ENCODE measurements at places on chromosomes 16 and 17.

GRCh38 chr17:62581764-62582163, 45.7 kb upstream of the MRC2 start:
- no peak for DNase-seq

DNA sequence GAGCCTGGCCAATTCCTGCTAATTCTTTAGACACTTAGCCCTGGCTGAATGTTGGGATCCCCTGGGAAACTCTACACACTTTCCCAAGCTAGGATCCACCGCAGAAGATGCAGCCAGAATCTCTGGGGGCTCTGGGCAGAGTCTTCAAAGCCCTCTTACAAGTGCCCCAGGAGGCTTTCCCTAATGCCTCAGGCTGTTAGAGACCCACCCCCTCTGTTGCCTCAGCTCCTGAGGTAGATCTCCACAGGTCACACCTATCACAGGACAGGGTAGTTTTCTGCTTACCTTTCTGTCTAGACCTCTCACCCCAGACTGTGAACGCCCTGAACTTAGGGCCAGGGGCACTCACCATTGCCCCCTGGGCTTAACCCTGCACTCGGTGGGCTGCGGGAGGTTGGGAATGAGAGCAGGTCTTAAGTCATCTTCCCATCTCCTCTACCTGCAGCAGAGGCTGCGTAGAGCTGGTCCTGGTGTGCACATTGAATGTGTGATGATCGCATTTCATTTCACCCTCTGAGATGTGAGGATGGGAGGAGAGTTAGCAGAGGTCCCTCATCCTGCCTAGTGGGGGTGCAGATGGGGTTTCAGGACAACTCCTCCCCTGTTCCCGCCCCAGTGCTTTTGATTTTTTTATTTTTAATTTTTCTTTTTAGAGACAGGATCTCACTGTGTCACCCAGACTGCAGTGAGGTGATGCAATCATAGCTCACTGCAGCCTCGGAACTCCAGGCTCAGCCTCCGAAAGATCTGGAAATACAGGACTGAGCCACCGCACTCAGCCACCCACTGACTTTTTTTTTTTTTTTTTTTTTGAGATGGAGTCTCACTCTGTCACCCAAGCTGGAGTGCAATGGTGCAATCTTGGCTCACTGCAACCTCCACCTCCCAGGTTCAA, 89.0 kb upstream of the LHX1 start:
- DNase-seq: no peak

- no peak for DNase-seq
Measured at GRCh38 chr16:6279286-6279685, 1053.4 kb upstream of the RBFOX1 start.

- DNase-seq: no peak
Measured at GRCh38 chr17:57970710-57971109, 15.5 kb upstream of the CUEDC1 start.

- DNase-seq: no peak
Measured at GRCh38 chr17:41553987-41554680, 17.7 kb downstream of the KRT9 start.

- no peak for DNase-seq
Measured at GRCh38 chr16:57694231-57694724, 328 bp upstream of the DRC7 start.

- DNase-seq: no peak
Measured at GRCh38 chr17:1003972-1004768, 7.2 kb downstream of the TIMM22 start.

- DNase-seq: no peak
Measured at GRCh38 chr16:23240994-23241393, 58.4 kb downstream of the SCNN1G start.

GRCh38 chr16:28171816-28172215, 39.9 kb downstream of the XPO6 start:
- no peak for DNase-seq

- no peak for DNase-seq
Measured at GRCh38 chr17:42325026-42325425, 36.7 kb downstream of the STAT5A start.

DNA sequence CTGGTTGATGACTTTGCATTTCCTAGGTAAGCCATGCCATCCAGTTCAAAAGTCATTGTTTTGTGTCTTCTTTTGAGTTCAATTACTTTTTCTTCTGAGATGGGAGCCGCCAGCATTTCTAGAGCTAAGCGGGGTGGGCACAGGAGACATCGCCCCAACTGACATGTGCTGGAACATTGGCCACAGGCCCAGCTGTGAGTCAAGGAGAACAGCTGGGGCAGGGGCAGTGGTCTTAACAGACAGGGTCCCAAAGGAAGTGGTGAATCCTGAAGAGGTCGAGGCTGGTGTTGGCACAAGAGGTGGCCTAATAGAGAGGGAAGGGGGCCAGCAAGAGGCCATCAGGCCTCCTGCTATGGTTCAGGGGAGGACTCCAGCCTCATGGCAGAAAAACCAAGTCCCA, 17.1 kb downstream of the RAB11FIP4 start:
- DNase-seq: no peak

DNA sequence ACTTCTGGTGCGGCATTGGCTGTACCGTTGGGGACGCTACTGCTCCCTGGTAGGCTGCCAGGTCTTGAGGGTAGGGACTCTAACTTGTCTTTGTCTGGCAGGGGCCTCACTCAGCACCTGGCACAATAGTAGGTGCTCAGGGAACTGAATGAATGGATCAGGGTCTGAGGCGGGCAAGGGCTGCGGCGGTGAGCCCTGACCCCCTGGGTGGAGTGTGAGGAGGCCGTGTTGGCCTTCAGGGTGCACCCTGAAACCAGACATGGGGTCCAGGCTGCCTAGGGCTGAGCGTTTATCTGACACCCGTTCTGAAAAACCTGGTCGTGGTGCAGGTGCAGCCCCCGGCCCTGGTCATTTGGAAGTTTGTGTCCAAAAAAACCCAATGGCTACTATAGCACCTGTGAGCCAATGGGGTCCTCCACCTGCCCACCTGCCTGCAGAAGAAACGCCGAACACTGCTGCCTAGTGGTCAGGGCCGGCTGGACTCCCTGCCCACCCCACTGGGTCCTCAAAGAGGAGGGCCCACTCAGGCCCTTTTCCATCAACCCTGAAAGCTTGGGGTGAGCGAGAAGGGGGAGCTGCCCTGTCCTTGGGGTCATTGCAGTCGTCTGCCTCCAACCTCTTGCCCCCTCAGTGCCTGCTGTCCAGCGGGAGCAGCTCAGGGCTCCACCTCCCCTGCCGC, 4.9 kb upstream of the ATP6V0C start:
- DNase-seq: no peak

DNA sequence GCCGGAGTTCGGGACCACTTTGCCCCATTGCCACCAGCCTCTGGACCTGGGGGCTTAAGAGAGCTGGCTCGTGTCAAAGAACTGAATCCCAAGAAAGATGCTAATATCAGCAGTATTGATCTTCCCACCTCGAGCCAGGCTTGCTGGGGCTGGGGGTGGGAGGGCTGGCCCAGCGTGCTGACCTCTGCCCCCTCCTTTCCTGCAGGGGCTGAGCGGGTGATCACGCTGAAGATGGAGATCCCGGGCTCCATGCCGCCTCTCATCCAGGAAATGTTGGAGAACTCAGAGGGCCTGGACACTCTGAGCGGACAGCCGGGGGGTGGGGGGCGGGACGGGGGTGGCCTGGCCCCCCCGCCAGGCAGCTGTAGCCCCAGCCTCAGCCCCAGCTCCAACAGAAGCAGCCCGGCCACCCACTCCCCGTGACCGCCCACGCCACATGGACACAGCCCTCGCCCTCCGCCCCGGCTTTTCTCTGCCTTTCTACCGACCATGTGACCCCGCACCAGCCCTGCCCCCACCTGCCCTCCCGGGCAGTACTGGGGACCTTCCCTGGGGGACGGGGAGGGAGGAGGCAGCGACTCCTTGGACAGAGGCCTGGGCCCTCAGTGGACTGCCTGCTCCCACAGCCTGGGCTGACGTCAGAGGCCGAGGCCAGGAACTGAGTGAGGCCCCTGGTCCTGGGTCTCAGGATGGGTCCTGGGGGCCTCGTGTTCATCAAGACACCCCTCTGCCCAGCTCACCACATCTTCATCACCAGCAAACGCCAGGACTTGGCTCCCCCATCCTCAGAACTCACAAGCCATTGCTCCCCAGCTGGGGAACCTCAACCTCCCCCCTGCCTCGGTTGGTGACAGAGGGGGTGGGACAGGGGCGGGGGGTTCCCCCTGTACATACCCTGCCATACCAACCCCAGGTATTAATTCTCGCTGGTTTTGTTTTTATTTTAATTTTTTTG, 8.5 kb downstream of the GJD3 start:
- DNase-seq: no peak

DNA sequence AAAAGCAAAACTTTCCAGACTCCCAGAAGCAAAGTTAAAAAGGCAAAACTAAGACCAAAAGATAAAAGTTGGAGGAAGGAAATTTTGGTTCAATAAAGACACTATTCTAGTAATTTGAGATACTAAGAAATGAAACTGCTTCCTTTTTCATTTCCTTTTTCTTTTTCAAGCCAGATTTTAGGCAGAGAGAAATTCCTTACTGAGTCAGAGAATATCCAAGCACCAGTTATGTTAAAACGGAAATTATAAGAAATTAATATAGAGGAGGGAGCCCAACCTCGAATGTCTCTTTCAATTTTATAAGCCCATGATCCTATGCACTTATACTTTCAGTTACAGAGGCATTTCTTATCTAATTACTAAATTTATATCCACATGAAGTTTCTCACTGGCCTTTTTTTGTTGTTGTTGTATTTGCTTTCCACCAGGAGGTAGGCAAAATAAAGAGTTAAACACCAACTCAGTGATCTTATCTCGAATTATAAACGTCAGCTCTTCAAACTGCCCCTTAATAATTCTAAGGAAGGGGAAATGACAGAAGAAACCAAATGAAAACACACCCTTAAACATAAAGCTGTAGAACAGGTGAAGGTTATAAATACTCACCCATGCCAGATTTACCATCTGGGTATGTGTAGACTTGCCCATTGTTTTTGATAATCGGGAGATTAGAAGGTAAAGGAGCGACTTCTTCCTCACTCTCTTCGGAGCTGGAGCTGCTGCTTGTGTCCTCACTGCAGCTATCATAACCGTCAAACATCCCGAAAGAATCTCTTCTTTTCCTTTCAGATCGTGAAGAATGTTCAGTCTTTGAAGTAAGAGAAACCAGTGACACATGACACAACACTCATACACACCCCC, 35.2 kb downstream of the MBTD1 start:
- DNase-seq: no peak

DNA sequence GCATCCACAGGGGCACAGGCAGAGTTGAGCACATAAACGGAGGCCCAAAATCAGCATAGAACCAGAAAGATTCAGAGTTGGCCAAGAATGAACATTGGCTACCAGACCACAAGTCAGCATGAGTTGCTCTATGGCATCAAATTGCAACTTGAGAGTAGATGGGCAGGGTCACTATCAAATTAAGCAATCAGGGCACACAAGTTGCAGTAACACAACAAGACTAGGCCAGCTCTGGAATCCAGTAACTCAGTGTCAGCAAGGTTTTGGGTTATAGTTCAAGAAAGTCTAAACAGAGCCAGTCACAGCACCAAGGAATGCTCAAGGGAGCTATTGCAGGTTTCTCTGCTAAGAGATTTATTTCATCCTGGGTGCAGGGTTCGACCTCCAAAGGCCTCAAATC, 12.9 kb downstream of the G6PC1 start:
- no peak for DNase-seq

GRCh38 chr17:76050538-76051467, 21.5 kb downstream of the SRP68 start:
- no peak for DNase-seq

GRCh38 chr17:5715478-5715877, 131.2 kb upstream of the NLRP1 start:
- DNase-seq: no peak

DNA sequence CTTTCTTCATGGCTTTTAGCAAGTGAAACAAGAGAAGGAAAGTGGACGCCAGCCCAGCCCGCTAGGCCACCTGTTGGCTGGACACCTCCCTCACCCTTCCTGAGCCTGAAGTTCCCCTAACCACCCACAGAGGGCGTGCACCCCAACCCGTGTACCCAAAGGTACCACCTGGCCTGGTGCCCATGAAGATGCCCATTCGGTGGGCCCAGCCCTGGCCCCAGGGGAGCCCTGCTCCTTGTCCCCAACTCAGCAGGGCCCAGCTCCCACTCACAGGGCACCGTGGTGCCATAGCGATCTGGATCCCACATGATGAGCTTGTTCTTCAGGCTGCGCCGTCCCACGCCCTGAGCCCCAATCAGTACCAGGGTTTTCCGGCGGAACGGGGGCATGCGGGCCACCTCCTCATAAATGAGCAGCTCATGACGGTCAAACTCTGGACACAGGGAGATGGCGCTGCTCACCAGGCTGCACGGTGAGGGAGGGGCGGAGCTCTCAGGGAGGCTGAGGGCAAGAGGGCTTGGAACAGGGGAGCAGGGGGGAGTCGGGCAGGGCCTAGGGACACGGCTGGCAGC, 26.8 kb downstream of the MPP2 start:
- DNase-seq: peak; percentile 60
